ENCODE measurements at places on chromosomes 6 and 20.

- DNase-seq: no peak
Observed at GRCh38 chr6:21462519-21462852, 131.1 kb upstream of the SOX4 start.

DNA sequence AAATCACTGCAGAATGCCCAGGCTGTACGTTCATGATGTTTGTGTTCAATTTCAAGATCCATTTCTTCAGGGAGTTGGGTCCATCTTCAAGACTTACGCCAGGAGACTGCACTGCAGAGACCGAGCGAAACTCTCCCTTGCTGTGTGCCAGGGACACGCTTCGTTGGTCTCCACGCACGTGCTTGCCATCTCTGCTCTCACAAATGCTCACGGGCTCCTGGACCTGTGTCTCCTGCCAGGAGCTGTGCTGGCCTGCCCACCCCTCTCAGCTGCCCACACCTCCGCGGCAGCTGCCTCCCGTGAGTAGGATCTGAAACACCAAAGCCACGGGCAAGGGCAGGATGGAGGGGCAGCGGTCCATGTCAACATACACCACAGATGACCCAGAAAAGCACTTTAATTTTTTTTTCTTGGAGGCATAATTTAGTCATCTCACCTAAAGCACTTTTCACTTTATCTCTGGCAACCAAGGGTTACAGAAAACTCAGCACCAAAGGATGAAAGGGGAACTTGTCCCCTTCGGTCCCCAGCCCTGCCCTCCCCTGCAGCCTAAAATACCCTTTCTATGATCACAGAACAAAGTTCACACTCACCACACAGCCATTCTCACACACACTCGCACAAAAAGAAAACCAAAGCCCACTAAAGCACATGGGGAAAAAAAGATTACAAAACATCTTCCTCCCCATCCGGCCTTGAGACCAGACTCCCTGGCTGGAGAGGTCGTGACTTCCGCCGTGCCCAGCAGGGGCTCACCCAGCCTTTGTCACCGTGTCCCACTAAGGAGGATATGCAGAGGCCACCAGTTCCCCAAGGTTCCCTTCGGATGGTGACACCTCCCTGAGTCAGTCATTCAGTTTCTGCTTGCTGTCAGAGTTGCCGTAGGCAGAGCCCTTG is 137.9 kb downstream of the AGPAT4 start:
- no peak for DNase-seq

- no peak for DNase-seq
Observed at GRCh38 chr20:18405826-18406225, 61.0 kb downstream of the DZANK1 start.

GRCh38 chr6:111750753-111751673 is 122.2 kb downstream of the FYN start:
- DNase-seq: peak; percentile 74

DNA sequence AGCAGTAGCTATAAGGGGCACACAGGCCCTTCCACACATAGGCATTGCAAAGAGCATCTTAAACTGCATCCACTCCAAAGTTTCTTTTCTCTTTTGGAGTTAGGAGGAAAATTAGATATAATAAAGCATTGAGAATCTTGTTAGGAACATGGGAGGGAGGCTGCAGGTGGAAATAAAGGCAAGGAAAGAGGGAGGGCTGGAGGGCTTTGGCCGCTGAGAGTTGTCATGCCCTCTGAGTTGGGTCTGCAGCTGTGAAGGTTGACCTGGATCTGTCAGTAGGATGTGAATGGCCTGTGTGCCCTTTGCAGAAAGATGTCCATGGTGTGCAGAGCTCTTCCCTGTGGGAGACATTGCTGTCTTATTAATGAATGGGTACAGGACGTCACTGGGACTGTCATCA is 134.0 kb downstream of the FNDC1 start:
- no peak for DNase-seq

DNA sequence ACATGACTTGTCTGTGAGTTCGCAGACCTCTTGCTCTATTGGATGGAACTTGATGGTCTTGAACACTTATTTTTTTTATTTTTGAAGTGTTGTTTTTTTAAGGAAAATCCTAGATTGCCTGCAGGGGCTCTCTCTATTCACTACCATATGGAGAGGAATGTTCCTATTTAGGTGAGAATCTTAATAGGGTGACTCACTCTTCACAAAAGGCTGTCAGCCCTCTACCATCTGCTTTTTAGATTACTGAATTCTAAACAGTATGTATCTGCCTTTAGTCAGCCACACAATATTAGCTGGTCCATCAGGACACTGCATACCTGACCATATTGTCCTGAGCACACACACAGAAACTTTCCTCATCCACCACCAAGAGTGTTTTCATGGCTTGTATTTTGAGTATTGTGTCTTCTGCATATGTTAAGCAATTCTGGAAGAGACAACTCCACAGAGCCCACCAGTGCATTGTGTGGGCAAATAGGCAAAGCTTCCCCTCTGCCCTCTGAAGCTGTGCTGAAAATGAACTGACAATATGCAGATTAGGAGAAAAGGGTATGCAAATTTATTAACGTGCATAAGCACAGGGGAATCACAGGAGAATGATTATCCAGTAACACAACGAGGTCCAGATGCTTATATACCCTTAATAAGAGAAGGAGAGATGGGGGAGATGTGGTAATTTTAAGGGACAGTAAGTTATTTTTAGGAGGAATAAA is 6.6 kb upstream of the BTBD9 start:
- no peak for DNase-seq

DNA sequence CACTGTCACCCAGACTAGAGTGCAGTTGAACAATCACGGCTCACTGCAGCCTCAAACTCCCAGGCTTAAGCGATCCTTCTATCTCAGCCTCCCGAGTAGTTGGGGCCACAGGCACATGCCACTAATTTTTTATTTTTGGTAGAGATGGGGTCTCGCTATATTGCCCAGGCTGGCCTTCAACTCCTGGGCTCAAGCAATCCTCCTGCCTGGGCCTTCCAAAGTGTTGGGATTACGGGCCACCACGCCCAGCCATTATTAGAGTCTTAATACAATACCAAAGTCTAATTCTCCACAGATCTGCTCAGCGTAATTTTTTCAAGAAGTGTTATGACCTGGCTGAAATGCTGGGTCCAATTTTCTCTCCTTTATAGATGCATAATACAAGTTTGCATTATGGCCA is 3.0 kb downstream of the GCLC start:
- DNase-seq: no peak

All from activated naive CD4-positive, alpha-beta T cell treated with anti-CD3 and anti-CD28 coated beads, Interleukin-2, amount 10 ng/mL, durations not matched to agents 7 days and 5 days (primary cell).